ENCODE measurements at places on chromosomes 16 and 17. TPM values are rescaled to one million over a fixed set of nuclear protein-coding genes. Genes with fewer than 3 reads are reported as not detected.

Gene PRSS33
- not detected for total RNA-seq

Gene PABPN1L
- total RNA-seq: not detected

Gene KRTAP9-4
- total RNA-seq: not detected

Gene SOCS1
- 12.5 TPM for total RNA-seq

Gene CCL23
- not detected for total RNA-seq

Gene TM4SF5
- not detected for total RNA-seq

Gene CACNG5
- total RNA-seq: not detected

Gene GNG13
- total RNA-seq: not detected
